ENCODE measurements at places on chromosomes 3 and 15.

DNA sequence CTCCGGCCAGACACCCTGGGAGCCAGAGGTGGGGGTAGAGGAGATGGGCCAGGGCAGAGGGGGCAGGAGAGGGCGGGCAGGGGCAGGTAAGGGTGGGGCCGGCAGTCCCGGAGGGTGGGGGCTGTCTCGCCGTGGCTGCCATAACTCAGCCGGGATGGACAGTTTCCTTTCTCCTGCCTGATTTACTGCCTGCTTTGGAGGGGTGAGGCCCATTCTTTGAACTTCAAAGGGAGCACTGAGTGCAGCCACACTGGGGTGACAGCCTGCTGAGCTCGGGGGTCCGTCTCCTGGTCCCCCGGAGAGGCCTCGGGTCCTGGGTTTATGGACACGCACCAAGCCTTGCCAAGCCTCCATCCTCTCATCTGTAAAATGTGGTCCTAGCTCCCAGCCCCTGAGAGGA is 135.4 kb downstream of the FBLN2 start:
- DNase-seq = no peak

DNA sequence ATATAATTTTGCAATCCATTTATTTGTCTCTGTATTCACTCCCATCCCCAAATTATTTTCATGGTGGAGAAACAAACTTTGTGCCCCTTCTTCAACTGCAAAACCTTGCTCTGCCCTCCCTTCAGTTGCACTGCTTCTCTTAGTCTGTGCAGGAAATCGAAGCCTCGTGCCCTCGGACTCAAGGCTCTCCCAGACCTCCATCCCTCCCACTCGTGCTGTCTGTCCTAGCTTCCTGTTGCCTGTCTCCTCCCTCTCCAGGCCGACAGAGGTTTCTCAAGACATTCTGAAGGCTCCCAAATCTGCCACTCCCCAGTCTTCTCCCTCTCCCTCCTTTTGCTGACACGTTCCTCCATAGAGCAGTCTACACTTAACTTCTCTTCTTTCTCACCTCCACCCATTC is 177.6 kb downstream of the PDZRN3 start:
- no peak for DNase-seq

DNA sequence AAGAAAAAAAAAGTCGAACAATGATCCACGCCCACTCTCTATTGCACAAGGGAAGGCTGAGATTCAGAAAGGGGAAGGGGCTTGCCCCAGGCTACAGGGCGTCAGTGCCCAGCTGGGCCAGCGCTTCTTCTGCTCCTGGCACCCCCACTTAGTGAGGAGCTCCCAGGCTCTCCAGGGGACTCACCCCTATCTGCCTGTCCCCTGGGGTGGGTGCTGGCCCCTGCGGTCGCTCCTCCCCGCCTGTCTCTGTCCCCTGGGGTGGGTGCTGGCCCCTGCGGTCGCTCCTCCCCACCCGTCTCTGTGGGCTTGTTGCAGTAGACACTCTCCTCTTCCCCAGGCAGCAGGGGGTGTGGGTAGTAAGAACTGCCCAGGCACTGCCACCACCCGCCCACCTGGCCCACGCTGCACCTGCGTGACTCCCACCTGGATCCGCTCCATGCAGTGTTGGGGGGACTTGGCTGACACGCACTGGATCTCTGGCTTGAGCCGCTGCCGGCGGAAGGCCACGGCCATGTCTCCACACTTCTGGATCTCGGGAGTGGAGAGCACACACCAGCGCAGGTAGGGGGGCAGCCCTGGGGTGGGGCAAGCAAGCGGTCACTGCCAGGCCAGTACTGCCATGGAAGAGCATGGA is 14.6 kb downstream of the MELTF start:
- DNase-seq = no peak

GRCh38 chr3:118587847-118588246 is 446.8 kb downstream of the IGSF11 start:
- no peak for DNase-seq

- DNase-seq = no peak
Measured at GRCh38 chr15:69974321-69974720, 123.4 kb downstream of the TLE3 start.

DNA sequence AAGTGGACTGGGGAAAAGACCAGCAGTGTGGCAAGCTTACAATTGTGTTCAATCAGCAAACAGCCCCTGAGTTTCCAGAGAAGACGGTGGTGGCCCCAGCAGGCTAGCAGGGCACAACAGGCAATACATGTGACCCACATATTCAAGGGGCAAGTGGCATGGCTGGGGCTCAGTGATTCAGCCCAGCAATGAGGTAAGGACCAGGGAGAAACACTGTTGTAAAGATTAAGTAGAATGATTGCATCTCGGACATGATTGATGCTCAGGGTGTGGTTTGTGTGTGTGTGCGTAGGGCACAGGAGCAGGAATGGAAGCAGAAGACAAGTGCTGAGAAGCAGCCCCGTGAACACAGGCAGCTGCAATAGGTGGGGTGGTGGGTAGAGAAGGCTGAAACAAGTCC is 37.9 kb downstream of the KLHL6 start:
- DNase-seq = no peak

GRCh38 chr3:13634151-13634550 is 85.2 kb downstream of the FBLN2 start:
- DNase-seq = no peak

DNA sequence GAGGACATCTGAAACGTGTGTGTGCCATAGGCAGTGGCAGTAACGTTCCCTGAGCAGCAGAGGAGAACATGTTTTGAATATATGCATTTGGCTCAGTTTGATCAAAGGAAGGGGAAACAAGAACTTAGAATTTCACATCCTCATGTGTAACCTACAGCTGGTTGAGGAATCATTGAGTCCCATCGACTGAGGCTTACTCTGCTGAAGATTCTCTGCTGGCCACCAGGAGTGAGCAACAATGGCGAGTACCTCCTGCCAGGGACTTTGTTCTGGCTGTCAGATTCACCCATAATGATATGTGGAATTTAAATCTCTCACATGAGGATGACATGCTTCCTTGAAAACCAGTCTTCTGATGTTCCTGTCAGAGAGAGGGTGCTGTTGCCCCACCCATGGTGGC is 21.3 kb downstream of the GORASP1 start:
- DNase-seq = no peak

DNA sequence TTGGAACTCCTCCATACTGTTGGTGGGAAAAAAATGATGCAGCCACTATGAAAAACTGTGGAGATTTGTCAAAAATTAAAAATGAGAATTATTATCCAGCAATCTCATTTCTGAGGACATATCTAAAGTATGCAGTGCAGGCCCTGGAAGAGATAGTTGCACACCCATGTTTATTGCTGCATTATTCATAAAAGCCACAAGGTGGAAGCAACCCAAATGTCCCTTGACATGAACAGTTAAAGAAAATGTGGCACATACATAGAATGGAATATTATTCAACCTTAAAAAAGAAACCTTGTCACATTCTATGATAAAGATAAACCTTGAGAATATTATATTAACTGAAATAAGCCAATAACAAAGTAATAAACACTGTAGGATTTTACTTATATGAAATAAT is 80.9 kb upstream of the ARHGEF26 start:
- peak; percentile 34 for DNase-seq

DNA sequence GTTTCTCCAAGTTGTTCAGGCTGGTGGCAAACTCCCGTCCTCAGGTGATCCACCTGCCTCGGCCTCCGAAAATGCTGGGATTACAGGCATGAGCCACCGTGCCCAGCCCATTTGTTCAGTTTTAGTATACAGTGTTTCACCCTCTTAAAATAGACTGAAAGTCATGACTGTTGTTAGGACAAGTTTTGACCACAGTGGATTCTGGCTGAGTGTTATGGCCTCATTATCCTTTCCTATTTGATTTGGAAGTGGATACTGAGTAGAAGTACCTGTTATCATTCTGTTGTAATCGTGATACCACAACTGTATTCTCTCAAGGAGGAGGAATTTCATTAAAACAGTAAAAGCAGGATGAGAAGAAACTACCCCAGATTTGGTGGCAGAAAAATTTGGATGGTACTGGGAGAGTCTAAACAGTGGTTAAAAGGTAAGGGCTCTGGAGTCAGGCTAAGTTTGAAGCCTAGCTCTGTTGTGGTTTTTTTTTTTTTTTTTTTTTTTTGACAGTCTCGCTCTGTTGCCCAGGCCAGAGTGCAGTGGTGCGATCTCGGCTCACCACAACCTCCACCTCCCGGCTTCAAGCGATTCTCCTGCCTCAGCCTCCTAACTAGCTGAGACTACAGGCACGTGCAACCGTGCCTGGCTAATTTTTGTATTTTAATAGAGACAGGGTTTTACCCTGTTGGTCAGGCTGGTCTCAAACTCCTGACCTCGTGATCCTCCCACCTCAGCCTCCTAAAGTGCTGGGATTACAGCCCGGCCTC is 2.6 kb downstream of the MAP2K1 start:
- no peak for DNase-seq
